ENCODE measurements at places on chromosomes 11 and 22. TPM values are rescaled to one million over a fixed set of nuclear protein-coding genes. Genes with fewer than 3 reads are reported as not detected.

SYCE3 gene
- total RNA-seq: not detected

FOLR3 gene
- total RNA-seq: not detected

RFPL1 gene
- total RNA-seq: not detected

DNA sequence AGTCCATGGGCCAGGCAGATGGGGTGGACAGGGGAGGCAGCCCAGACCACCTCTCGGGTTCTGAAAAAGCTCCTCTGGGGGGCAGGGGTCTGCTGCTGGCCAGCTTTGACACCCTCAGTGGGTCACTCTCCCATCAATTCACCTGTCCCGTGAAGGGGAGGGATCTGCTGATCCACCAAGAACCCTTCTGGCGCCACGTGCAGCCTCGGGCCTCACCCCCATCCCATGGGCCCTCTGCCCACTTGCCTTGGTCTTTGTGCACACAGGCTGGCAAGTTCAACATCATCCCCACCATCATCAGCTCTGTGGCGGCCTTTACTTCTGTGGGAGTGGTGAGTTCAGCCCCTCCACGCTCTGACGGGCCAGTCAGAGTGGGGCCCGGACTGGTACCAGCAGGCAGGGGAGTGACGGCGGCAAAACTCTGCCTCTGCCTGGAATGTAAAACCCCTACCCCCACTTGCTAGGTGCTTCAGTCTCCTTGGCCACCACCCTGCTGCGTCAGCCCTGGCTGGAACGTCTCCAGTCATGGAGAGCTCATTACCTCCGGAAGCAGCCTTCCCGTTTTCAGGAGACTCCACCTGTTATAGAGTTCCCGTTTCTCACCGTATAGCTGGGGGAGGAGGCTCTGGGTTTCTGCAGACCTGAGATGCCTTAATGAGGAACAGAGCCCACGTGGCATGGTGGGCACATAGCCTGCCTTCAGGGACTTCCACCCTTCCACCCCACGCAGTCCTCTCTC is 12.7 kb downstream of the PRG3 start:
- no peaks in the 10 kb centered on the region for H3K4me1 ChIP-seq
- no peak overlapping the region for H3K27ac ChIP-seq
- DNase-seq: no peak
- no peaks in the 10 kb centered on the region for H3K36me3 ChIP-seq

DNA sequence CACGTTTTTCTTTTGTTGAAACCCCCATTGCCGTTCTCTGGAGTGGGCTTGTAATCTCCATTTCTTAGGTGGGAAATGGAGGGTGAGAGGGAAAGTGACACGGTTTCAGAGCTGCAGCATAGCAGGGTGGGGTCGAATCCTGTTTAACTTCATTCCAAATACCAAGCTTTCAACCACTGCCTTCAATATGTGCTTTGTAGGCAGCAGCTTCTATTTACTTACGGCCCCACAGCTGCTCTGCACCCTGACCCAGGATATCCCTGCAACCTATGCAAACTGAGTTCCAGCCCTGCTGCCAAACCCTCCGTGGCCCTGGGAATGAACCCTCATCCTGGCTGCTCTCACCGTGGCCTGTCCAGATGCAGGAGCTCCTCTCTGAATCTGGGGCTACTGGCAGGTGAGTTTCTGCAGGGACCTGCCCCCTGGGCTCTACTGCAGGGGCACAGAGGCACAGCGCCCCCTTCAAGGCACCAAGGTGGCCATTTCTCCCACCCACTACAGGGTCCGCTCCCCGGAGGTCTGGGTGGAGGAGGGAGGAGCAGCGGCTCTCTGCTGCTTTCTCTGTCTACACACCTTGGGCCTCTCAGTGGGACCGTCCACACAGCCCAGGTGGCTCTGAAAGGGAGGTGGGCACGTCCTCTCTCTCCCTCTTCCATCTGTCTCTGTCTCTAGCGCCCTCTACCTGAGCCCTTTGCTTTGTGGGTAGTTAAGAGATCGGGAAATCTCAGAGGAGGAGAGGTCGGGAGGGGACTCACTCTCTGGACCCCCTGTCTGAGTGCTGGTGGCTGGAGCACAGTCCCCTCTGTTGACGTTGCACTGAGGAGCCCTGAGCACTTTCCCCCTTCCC is 279.1 kb downstream of the BRD1 start:
- H3K27me3 ChIP-seq: no peaks in the 10 kb centered on the region
- DNase-seq: no peak
- no peak overlapping the region for H3K27ac ChIP-seq
- no peak overlapping the region for H3K4me3 ChIP-seq
- H3K4me1 ChIP-seq: no peaks in the 10 kb centered on the region

DNA sequence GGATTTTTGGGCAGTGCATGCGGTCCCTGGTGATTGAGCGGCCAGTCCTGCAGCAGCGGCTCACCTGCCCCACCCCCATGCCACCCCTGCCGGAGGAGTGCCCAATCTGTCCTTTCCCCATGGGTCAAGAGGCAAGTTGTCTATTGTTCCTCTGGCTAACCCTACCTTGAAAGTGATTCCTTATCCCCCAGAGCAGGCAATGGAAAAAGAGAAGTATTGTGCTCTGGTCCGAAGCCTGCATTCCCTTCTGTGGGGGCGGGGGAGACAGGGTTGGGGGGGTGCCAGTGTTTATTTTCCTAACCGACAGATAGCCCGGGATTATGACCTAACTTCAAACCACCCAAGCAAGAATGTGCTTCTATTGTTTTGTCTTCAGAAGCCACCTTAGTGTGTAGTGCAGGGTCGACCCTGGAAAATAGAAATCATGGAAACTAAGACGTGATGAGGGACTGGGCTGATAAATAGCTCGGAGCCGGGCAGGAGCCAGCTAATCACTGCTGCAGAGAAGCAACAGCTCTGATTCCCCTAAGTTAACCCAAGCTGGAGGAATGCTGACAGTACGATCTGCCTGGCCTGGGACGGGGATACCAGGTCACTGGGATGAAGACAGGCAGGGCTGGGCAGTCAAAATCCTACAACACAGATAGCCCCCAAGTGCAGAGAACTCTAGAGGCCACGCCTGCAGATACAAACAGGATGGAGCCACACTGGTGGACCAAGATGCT is 38.7 kb upstream of the ATXN10 start:
- H3K4me3 ChIP-seq: no peak overlapping the region
- peaks cover 42% of the 10 kb centered on the region for H3K27me3 ChIP-seq
- no peaks in the 10 kb centered on the region for H3K36me3 ChIP-seq
- DNase-seq: no peak

DNA sequence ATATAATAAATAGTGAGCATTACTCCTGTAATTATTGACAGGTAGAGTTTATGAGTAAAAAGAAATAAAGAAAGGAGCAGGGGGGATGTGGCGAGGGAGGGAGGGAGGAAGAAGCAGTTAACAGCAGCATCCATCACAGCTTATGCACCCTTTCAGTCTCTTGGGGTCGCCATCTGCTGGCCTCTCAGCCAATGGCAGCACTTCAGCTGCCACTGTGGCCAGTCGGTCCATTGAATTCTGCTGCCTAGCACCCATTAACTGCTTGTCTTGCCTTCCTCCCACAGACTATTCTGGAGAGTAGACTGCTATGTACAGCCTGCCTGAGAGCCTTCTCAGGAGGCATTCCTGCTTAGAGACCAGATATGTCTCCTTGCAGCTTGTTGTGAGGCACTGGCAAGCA is 388.3 kb downstream of the TENM4 start:
- H3K36me3 ChIP-seq: no peaks in the 10 kb centered on the region
- H3K27ac ChIP-seq: no peak overlapping the region
- peaks cover 13% of the 10 kb centered on the region for H3K27me3 ChIP-seq
- no peaks in the 10 kb centered on the region for H3K4me1 ChIP-seq

DNA sequence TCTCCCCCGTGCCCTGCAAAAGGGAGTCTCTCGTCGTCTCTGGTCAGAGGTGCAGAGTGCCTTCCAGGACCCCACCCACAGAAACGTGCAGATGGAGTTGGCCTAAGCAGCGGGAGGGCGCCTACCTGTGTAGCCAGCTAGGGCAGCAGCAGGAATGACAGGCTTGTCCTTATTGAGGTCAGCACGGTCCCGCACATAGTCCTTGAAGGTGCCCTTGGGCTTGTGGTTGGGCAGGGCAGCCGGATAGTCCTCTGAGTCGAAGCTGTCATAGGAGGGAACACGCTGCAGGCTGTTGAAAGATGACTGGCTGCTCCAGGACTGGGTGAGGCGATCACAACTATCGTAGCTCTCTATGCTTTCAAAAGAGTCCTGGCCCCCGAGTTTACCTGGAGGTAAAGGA is 107.3 kb downstream of the ETS1 start:
- H3K4me1 ChIP-seq: peaks cover 94% of the 10 kb centered on the region
- H3K36me3 ChIP-seq: peaks cover 94% of the 10 kb centered on the region
- DNase-seq: peak; percentile 79
- H3K4me3 ChIP-seq: peak overlapping the region; percentile 85

- H3K27me3 ChIP-seq: no peaks in the 10 kb centered on the region
- H3K36me3 ChIP-seq: no peaks in the 10 kb centered on the region
- no peaks in the 10 kb centered on the region for H3K4me1 ChIP-seq
- no peak overlapping the region for H3K27ac ChIP-seq
These were observed 1433.8 kb downstream of the BRD1 start for GRCh38 chr22:48393885-48394284.

- H3K4me3 ChIP-seq: no peak overlapping the region
- H3K36me3 ChIP-seq: no peaks in the 10 kb centered on the region
- H3K27me3 ChIP-seq: no peaks in the 10 kb centered on the region
- no peak for DNase-seq
- no peak overlapping the region for H3K27ac ChIP-seq
- peaks cover 3% of the 10 kb centered on the region for H3K4me1 ChIP-seq
These were observed 368.6 kb downstream of the TBC1D22A start for GRCh38 chr22:47130883-47131631.

DNA sequence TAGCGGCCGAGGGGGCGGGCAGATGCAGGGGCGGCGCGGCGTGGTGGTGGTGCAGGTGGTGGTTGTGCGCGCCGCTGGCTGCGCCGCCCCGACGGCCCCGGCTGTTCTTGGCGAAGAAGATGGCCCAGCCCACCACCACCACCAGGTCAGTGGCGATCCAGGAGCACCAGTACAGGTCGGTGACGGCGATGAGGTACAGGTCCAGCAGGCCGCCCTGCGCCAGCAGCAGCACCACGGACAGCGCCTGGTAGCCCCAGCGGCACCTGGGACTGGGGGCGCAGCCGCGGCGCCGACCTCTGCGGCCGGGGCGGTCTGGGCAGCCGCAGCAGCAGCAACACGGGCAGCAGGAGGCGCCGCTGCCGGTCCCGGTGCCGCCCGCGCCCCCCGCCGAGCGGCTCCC is 879 bp downstream of the TMEM121B start:
- H3K36me3 ChIP-seq: no peaks in the 10 kb centered on the region
- DNase-seq: peak; percentile 91
- peaks cover 43% of the 10 kb centered on the region for H3K4me1 ChIP-seq
- H3K27me3 ChIP-seq: peaks cover 27% of the 10 kb centered on the region
- H3K27ac ChIP-seq: no peak overlapping the region

DNA sequence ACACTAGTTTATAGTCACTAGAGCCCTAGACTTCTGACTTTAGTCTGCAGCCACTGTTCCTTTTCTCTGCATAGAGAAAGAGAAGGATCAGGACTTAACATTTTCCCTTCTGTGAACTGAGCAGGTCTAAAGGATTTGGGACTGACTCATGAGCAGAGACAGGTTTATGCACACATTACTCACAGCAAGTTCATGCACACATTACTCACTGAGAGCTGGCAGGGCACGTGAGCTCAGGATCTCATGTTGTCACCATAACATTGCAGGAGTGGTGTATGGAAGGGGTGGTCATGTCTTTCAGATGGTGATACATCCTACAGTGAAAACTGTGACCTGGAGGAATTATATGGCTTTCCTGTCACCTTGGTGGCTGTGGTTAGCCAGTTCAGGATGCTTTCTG is 56.4 kb downstream of the CEP164 start:
- H3K4me3 ChIP-seq: no peak overlapping the region
- DNase-seq: no peak
- H3K4me1 ChIP-seq: peaks cover under 1% of the 10 kb centered on the region
- no peak overlapping the region for H3K27ac ChIP-seq

DNA sequence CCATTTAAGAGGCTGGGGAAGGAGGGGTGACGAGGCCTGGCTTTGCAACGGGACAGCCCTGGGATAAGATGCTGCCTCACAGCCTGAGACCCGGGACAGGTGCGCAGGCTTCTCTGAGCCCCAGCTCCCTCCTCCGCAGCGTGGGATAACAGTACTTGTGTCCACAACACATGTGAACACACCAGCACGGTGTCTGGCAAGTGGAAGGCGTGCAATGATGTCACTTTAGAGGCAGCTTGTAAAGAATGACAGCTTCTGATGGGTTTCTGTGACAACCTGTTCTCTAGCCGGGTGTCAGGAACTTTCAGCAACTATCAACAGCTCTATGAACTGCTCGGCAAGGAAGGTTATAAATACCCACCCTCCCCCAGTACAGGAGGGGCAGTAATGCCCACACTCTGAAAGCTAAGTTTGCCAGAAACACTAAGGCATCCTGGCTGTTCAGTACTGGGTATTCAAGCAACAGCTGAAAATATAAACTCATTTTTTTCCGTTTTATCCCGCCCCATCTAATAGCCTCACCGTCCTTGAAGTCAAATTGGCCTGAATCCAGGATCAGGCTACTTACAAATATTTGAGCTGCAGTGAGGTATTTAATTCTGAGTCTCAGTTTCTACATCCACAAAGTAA is 59.7 kb downstream of the MYH9 start:
- no peaks in the 10 kb centered on the region for H3K27me3 ChIP-seq
- H3K4me3 ChIP-seq: peak overlapping the region; percentile 88
- DNase-seq: no peak
- H3K27ac ChIP-seq: peak overlapping the region; percentile 99

GRCh38 chr11:75195167-75195962 is 44.5 kb downstream of the SLCO2B1 start:
- H3K36me3 ChIP-seq: no peaks in the 10 kb centered on the region
- no peak overlapping the region for H3K4me3 ChIP-seq
- no peak overlapping the region for H3K27ac ChIP-seq
- no peak for DNase-seq

- H3K4me3 ChIP-seq: peak overlapping the region; percentile 100
- peak; percentile 79 for DNase-seq
- H3K27ac ChIP-seq: peak overlapping the region; percentile 99
- H3K27me3 ChIP-seq: peaks cover 1% of the 10 kb centered on the region
These were observed 2.1 kb upstream of the HSPA8 start for GRCh38 chr11:123063826-123064657.

DNA sequence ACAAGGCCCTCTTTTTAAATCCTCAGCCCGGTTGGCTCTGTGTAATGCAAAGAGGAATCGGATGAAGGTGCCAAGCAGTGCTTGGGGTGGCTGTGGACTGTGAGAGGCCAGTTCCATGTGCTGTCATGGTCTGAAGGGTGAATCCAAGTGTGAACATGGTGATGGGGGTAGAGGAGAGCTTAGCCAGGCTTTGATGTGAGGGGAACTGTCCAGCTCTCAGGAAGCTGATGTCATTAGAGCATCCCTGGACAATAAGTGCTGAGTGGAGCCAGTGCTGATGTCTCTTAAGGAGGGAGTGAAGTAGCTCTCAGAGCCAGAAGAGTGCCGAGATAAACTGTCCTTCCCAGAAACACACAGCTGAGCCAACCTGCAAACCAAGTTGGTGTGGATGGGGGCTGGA is 53.6 kb downstream of the NAV2 start:
- H3K36me3 ChIP-seq: no peaks in the 10 kb centered on the region
- no peak overlapping the region for H3K27ac ChIP-seq
- peaks cover 19% of the 10 kb centered on the region for H3K27me3 ChIP-seq
- no peak overlapping the region for H3K4me3 ChIP-seq

Measured in activated CD4-positive, alpha-beta T cell treated with anti-CD3 and anti-CD28 coated beads, Interleukin-2, amount 10 ng/mL, durations not matched to agents 24 days and 14 days (primary cell).